ENCODE measurements at places on chromosomes 2 and 18.
A peak's percentile ranks its signal among the peaks of the same experiment; 100 is the strongest.

- peak; percentile 72 for DNase-seq
These were observed 26.2 kb upstream of the PID1 start for GRCh38 chr2:229297247-229297646.

DNA sequence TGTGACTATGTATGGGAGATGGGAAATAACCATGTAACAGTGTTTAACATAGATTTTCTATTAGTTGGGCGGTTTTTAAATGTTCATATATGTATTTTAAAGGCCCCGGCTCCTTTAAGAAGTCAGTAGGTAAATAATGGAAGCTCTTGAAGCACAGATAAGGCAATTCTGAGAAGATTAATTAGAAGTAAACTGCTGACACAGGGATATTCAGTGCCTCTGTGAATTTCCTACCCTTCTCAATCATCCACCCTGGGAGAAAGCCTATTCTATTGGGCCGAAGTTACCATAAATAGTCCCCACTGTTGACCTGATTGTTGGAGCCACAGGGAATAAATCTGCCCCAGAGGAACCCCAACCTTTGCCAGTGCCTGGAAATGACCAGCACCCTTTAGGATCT, 56.8 kb upstream of the SIX3 start:
- DNase-seq: no peak

DNA sequence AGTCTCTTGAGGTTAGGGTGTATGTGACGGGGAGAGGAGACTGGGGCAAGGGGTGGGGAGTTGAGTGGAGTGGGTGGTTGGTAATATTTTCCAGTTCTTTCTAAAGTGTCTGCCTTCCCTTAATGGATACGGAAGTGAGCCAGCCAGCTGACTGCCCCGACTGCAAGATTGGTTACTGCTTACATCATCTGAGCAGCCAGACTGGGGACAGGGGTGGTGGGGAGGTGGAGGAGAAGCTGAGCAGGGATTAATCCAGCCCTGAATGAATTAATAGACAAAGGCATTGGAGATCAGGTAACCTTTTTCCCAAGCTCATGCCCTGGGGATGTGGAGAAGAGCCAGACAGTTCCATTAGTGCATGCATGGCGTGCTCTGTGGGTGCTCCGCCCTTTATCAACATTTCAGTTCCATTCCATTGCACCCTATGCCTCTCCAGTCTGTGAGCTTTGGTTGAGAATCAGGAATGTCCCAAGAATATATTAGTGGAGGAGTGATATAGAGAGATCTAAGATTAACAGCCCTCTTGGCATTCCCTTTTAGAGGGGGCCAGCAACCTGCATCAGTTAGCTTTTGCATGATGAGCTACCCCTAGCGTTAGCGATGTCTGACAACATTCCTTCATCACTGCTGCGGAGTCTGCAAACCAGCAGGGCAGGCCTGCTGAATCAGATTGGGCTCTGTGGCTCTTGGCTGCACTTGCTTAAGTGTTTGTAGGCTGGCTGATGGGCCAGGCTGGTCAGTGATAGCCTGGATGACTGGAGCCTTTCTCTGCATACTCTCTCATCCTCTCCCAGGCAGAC, 67.4 kb downstream of the TNP1 start:
- DNase-seq: peak; percentile 55

DNA sequence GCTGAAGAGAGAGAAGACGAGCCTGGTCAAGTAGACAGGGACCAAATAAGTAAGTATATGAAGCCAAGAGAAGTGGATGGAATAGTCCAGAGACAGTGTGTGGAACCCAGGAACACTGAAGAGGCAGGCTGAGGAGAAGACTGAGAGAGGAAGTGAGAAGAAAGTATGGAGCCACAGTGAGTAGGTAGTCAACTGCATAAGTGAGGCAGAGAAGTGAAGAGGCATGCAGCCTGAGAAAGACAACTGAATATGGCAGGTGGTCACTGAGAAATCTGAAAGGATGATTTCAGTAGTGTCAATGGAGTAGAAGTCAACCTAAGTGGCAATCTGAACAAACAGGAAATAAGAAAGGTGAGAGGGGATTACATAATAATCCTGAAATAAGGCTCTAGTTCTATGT, 55.4 kb downstream of the CWC22 start:
- no peak for DNase-seq

DNA sequence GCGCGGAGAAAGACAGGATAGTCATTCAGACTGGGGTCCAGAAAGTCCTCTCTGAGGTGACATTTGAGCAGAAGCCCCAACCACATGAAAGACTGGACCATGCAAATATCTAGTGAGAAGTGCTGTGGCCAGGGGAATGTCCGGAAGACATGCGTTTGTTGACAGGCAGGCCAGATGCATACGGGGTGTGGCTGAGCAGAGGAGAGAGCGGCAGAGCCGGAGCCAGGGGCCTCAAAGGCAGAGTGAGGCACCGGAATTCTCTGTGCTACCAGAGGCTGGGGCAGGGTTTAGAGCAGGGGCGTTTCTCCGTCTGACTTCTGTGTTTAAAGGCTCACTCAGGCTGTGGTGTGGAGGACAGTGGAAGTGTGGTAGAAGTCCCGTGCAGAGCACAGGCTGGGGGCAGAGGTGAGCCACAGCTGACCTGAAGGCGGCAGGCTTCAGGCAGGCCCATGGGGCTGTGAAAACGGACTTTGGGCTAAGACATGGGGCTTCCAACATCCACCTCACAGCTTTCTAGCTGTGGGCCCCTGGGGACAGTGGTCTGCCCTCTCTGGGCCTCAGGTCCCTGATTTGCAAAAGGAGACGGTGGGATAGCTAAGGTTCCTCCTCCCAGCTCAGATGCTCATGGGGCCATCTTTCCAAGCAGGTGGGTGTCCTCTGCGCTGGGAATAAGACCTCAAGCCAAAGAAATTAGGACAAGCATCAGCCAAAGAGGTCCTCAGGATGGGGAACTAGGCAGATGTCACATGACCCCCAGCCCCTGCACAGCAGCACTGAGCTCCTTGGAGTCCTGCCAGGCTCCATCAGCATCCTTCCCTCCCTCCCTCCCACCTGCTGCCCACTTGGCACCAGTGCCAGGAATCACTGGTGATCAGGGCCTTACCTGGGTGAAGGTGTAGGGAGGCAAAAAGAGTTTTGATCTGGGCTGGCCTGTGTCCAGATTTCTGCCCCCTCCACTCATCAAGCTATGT, 11.2 kb downstream of the RUFY4 start:
- no peak for DNase-seq

DNA sequence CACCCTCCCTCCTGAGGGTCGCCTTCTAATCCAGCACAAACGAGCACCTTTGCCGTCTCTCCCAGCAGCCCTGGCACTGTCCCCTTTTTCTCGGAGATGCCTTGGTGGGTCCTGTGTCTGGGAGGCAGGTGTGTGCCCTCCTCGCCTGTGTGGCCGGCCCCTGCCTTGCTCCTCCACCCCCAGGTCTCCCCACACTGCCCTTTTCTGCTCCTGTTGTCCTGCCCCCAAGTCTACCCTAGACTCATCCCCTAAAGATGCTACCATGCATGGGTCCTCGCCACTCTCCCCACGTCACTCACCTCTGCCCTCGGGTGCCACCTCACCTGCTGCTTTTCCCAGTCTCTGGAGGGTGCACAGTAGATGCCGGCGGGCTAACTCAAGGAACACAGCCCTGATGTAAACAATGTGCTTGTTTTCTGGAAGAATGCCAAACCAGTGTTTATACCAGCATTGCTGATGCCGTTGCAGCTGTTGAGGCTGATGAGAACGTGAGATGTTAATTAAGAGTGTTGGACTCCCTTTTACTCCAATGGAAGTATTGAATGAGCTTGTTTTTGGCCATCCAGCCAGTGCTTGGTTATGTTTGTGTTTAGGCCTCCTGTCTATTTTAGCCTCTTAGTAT, 223.1 kb downstream of the AGAP1 start:
- no peak for DNase-seq

GRCh38 chr18:25883091-25883490, 207.3 kb downstream of the SS18 start:
- DNase-seq: no peak

GRCh38 chr18:30748541-30748940, 294.0 kb downstream of the DSC3 start:
- DNase-seq: no peak

DNA sequence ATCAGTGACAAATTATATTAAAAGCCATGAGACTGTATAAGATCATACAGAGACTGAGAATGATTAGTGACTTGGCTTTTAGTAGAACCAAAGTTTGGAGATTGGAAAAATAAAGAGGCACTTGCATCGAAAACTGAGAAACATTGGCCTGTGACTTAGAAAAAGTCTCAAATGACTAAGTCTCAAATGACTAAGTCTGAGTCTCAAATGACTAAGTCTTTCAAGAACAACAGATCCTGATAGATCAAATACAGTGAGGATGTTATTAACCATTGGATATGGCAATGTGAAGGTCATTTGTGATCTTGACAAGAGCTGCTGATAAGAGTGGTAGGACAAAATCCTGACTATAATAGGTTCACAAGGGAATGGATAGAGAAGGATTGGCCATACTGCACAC, 135.5 kb upstream of the FANCL start:
- no peak for DNase-seq
